Stimulated activated CD8-positive, alpha-beta memory T cell treated with anti-CD3 and anti-CD28 coated beads, Interleukin-15, amount 100 ng/mL, for 4 hours (primary cell): ENCODE measurements at places on chromosomes 7 and 10.

DNA sequence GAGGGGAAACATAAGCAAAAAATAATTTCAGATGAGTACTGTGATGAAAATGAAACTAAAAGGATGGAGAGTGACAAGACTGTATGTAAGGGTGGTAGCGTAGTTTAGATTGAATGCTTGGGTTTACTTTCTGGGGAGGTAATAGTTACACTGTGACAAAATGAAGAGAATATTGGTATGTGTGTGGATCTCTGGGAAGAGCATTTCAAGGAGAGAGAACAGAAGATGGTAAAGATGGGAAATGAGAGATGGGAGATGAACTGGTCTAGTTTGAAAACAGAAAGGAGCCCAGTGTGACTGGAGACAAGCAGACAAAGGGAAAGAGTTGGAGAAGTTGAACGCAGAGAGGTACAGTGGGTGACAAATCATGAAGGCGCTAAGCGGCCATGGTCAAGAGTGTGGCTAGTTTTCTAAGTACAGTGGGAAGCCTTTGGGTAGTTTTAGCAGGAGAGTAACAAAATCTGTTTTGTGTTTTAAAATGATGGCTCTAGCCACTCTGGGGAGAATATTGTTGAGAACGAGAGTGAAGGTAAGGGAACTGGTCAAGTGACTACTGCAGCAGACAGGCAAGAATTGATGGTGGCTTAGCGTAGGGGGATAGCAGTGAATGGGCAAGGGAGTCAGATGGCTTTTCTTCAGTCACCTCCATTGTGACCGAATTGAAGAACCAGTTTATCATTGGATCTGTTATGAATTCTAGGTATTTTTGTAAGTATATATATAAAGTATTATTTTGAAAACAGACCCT, 22.6 kb downstream of the PALS2 start:
- no peak for DNase-seq

- no peak for DNase-seq
Measured at GRCh38 chr7:11252011-11252607, 278.4 kb downstream of the PHF14 start.

DNA sequence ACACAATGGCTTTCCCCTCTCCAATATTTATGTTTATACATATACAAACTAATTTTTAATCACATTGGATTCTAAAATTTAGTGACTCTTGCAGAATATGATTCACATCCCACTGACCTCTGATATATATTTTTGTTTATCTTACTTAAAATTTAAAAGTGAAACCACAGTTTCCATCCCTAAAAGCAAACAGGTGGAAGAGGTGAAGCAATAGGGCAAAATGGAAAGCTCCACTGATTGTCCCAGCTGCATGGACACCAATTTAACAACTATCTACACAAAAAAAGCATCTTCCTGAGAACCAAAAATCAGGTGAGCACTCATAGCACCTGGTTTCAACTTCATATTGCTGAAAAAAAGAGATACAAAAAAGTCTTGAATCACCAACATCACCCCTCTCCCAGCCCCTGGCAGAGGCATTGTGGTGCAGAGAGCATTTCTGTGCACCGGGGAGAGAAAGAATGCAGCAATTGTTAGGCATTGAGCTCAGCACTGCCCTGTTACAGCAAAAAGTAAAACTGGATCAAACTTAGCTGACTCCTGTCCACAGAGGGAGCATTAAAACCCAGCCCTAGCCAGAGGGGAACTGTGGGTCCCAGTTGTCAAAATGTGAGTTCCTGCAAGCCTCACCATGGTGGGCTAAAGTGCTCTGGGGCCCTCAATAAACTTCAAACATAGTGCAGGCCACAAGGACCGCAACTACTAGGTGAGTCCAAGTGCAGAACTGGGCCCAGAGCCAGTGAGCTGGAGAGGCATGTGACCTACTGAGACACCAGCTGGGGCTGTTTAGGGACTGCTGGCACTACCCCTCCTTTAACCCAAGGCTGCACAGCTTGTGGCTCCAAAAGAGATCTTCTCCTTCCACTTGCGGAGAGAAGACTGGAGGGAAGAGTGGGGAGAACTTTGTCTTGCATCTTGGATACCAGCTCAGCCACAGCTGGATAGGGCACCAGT, 92.1 kb downstream of the SIRT1 start:
- DNase-seq: no peak

GRCh38 chr10:4088354-4089066, 303.5 kb upstream of the KLF6 start:
- DNase-seq: no peak

DNA sequence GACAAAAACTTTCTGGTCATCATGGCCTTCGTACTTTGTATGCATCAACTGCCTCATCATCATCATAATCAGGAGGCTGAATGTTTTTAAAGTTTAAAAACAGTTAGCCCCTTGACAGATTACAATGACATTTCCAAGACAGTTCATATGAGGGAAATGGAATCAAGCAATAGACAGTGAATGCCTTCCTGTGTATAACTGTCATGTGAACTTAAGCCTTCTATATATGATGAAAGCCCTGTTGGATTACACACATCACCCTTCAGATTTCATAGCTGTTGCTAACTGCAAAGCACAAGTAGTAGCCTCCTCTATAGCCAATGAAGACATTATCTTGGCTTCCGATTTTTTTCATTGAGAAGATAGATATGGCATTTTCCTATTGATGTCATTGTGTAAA, 154.0 kb downstream of the PLXDC2 start:
- DNase-seq: no peak

- no peak for DNase-seq
Measured at GRCh38 chr7:69377191-69377590, 221.1 kb upstream of the AUTS2 start.

GRCh38 chr10:97861924-97862323, 12.3 kb downstream of the GOLGA7B start:
- DNase-seq: no peak

DNA sequence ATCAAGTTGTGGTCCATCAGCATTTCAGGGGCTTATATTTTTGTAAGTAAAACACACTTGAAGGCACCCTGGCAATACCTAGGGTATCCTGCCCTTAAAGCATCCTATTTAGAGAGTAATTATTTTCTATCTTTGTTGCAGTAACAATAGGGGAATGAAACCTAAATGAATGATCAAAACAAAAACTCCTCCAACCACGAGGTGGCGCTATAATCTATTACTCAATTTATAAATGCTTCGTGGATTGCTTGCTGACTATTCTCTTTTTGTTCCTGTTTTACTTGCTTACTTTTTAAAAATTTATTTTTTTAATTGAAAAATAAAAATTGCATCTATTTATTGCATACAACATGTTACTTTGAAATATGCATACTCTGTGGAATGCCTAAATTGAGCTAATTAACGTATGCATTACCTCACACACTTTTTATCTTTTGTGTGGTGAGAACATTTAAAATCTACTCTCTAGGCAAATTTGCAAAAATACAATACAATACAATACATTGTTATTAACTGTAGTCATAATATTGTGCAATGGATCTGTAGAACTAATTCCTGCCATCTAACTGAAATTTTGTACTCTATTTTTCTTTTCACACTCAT, 147.7 kb upstream of the BMPER start:
- DNase-seq: no peak

DNA sequence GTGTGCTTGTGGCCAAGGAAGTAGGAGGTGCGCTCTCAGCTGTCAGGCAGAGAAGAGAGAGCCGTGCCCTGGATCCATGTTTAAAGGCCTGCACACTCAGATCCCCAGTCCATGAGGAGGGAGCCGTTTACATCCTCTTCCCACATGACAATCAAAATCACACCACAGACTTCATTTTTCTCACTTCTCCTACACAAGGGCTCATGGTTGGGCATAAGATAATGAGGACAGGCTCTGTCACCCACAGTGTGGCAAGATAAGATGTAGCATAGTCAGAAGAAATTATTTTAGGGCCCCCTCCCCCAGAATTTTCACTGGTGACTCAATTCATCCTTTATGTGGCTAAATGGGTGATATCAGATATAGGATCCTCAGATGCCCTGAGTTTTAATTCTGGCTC, 35.9 kb upstream of the INHBA start:
- DNase-seq: no peak

GRCh38 chr7:149459540-149460452, 1.1 kb downstream of the ZNF777 start:
- DNase-seq: no peak

DNA sequence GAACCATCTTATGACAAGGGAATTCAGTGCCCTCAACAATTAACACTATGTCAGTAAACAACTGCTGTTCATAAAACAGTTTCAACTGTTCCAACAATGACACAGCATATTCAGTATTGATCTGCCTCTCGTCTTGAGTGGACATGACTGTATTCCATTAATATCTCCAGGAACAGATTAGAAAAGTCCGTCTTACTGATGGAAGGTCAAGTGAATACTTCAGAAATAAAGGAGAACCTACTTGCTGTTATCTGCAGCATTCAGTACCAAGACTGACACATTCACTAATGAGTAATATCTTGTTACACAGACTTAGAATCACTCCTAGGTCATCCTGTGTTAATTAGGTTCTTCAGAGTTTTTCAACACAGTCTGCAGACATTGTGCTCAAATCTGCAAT, 12.1 kb downstream of the KBTBD2 start:
- DNase-seq: no peak

DNA sequence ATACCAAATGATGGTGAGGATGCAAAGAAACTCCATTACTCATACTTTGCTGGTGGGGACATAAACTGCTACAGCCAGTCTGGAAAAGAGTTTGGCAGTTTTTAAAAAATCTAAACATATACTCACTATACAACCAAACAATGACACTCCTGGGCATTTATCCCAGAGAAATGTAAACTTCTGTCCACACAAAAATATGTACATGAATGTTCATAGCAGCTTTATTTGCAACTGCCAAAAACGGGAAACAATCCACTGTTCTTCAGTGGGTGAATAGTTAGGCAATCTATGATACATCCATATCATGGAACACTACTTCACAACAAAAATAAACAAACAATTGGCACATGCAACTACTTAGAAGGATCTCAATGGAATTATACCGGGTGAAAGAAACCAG, 276.4 kb upstream of the SP8 start:
- DNase-seq: no peak

GRCh38 chr10:127976701-127977356, 69.9 kb downstream of the PTPRE start:
- DNase-seq: no peak

DNA sequence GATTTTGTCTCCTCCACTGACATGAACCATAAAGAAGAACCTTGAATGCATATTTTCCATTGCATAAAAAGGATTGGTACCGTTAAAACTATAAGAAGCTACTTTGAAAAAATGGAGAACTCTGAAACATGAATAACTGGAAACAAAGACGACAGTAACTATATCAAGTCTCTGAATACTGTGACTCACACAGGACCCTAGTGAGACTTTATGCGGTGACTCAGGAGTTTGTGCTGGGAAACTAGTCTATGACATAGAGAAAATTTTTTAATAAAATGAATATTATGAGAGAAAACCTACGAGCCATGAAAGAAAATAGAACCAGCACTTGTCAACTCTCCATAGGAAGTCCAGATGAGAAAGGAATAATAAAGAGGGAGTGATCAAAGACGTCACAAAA, 339.9 kb upstream of the ADARB2 start:
- no peak for DNase-seq

DNA sequence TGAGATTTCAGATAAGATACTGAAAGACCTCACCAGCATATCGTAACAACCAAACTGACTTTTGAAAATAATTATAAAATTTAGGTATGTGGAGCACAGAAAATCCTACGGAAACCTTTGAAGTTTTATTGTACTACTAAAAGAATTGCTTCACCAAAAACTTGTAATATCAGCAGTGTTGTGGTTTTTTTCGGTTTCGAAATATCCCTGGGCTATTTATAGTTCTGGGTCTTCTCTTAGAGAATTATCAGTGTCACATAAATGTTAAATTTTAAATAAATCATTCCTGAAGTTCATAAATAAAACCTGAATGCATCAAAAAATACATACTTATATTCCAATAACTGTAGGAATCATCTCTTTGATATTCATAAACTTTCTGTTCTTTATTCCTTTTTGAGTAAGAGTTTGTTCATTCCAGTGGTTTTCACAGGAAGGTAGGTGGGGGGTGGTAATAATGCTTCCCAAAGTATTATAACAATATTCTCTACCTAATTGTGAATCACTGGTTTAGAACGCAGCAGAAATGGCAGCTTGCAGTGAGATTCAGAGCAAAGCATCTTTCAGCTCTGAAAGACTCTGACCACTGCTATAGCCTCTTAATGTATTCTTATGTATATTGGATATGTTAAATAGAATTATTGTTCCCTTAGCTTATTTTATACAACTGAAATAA, 60.2 kb downstream of the ZNF277 start:
- no peak for DNase-seq

DNA sequence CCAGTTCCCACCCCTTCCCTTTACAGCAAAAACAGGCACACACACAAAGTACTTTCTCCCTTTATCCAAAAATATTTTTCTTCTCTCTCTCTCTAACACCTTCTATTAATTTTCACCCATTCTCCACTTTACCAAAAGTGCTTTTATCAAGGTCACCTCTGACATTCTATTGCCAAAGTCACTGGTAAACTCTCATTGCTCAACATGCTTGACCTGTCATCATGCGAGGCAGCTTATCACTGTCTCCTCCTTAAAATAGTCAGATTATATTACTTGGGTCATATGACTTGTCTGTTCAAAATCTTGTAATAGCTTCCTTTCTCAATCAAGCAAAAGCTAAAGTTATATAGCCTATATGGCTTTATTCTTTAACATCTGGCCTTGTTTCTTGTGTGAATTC, 28.6 kb downstream of the MACC1 start:
- DNase-seq: no peak

DNA sequence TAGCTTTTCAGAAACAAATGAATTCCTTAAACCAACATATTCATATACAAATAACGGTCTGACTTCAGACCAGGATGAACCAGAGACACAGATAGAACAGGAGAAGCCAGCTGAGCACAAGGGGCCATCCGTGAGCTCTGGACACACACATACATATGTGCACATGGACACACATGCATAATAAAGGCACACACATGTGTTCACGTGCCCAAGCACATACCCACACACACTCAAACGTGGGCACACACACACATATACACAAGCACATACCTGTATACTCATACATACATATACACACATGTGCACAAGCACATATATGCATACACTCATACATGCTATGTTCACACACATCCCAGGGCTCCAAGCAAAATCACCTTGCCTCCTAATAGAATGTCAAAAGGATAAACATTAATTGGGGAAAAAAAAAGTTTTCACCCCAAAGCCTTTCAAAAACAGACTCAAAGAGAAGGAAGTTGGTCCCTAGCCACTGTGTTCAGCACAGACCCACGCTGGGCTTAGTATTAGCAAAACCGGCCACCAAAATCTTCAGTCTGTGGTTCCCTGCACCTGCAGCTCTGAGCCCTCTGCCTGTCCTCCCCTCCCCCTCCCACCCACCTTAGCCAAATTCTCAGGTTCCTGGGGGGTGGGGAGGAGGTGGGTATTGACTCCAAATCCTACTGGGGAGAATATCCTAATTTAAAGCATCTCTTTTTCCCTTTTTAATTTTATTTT, 100.4 kb upstream of the MACROH2A2 start:
- no peak for DNase-seq

DNA sequence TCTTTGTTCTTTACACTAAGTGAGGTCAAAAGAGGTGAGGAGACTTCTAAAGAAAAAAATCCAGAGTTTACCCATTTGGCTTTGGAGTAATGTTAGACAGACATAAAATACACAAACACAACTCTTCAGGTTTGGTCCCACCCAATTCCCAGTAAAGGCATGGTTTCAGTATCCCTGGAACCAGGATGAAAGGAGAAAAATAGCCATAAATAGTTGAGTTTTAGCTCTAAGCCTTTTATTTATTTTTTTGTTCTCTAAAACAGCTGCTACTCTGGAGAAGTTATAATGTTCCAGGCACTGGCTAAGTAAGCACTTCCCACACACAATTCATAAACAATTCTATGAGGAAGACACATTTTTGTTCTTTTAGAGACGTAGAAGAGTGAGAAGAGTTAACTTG, 4.0 kb downstream of the ABCB1 start:
- DNase-seq: no peak
